A549 treated with CORT108297 at 1 μM for 4 hours (cell line): ENCODE measurements at places on chromosomes 7 and 10. TPM values are rescaled to one million over a fixed set of nuclear protein-coding genes. Genes with fewer than 3 reads are reported as not detected.

TAS2R4 gene
- total RNA-seq = 0.08 to 0.21 TPM (median 0.13 TPM) in 5 replicates

SDK1 gene
- 0.27 to 0.53 TPM (median 0.42 TPM) in 5 replicates for total RNA-seq

ENO4 gene
- total RNA-seq = 0.09 to 0.68 TPM (median 0.21 TPM) in 5 replicates

ZNF107 gene
- 2.0 to 2.6 TPM (median 2.5 TPM) in 5 replicates for total RNA-seq

ATOH7 gene
- 0.12 to 0.34 TPM (median 0.28 TPM) in 5 replicates for total RNA-seq

FOXP2 gene
- total RNA-seq = not detected in 5 replicates

HMX2 gene
- total RNA-seq = 0.08 to 0.14 TPM (median 0.11 TPM) in 4 of 5 replicates, not detected in the other

C10orf62 gene
- total RNA-seq = 0.10 TPM in 1 of 5 replicates, not detected in the others

RBM48 gene
- total RNA-seq = 6.1 to 8.3 TPM (median 6.3 TPM) in 5 replicates

UCN3 gene
- total RNA-seq = not detected in 5 replicates

FAM13C gene
- 0.06 to 0.23 TPM (median 0.09 TPM) in 5 replicates for total RNA-seq

SLC26A4 gene
- 0.02 to 0.13 TPM (median 0.05 TPM) in 5 replicates for total RNA-seq
